ENCODE measurements at places on chromosomes 7 and 10.
A peak's percentile ranks its signal among the peaks of the same experiment; 100 is the strongest.

- no peak for DNase-seq
Measured at GRCh38 chr7:99489235-99489634, 10.8 kb downstream of the ZNF394 start.

DNA sequence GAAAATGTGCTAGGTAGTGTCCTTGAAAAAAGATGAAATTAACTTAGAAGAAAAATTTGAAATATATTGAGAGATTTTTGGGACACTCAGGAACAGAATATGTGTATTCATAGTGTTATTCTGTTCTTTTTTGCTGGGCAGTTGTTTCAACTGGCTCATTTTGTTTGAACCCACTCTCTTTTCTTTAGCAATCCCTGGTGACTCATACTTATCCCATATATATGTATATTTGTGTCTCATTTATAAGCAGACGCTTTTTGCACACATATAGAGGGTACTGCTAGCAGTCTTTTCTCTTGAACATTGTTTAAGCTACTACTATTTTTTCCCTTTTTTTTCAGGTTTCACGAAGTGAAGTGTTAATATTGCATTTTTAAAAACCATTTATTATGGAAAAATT lies 1.9 kb downstream of the EXOC6 start:
- DNase-seq, result no peak

DNA sequence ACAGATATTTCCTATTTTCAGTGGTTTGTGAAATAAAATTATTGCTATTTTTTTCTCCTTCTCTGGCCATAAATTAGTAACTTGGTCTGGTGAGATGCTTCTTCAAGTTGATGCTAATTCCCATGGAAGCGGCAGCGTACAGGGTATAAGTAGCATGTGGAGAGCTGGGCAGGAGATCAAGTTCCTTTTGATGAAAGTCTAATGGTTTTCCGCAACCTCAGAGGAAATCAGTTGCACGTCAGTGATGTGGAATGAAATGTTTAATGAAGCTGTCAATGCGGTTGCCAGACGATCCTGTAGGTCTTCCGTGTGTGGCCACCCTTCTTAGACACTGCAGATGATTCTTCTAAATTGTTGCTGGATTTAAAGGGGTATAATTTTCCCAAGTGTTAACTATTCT lies 236.4 kb upstream of the GRM3 start:
- no peak for DNase-seq

DNA sequence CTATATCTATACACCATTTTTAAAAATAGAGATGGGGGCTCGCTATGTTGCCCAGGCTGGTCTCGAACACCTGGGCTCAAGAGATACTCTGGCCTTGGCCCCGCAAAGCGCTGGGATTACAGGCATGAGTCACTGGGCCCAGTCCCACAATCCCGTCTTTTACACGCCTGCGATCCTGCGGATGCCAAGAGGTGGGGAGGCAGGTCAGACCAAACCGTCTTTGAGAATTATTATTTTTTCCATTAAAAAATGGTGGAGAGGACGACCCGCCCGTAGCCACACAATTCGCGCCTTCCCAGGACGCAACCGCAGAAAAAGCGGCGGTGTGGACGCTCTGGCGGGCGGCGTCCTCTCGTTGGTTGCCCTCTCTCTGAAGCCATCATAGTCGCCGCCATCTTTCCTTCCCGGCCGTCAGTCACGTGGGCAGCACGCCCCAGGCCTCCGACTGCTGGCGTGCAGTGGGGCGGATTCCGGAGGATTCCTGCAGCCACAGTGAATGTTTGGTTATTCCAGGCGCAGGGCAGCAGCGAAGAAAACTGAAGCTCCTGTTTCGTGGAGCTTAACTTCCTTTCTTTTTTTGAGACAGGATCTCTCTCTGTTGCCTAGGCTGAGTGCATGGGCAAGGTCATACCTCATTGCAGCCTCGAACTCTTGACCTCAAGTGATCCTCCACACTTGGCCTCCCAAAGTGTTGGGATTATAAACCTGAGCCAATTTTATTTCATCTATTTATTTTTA lies 9.9 kb upstream of the EPHB4 start:
- DNase-seq, result peak; percentile 93

GRCh38 chr7:105246679-105247078 lies 142.0 kb downstream of the SRPK2 start:
- no peak for DNase-seq

- DNase-seq, result no peak
Measured at GRCh38 chr10:7611909-7612308, 54.9 kb downstream of the ITIH5 start.

DNA sequence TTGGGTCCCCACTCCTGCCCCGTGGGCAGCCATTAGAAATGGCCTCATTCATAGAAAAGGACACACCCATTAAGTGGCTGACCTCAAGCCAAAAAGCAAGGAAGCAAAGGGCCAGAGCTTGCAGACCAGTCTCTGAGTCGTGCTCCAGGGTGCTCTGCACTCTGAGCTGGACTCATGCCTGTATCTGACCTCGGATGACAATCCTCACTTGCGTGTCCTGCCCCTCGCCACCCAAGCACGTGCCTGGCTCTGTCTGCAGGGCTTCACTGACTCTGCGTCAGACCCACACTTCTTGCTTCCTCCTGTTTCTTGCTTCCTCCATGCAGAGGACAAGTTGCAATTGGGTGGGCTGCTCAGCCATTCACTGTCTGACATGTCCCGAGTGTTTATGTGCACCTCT lies 138.8 kb downstream of the OAT start:
- DNase-seq, result peak; percentile 46

- DNase-seq, result no peak
Measured at GRCh38 chr7:1851721-1852516, 181.8 kb downstream of the ELFN1 start.
